ENCODE measurements at places on chromosomes 6 and 20. TPM values are rescaled to one million over a fixed set of nuclear protein-coding genes. Genes with fewer than 3 reads are reported as not detected.

Gene RPS6KA2
- total RNA-seq: 109 TPM

Gene NINL
- total RNA-seq: 10.3 TPM

Gene LTB
- not detected for total RNA-seq

Gene TRMT11
- total RNA-seq: 19.0 TPM

Gene NRN1
- total RNA-seq: not detected

Gene HLA-DQB1
- total RNA-seq: not detected

Gene GRM1
- total RNA-seq: under 0.01 TPM

Gene BNIP5
- not detected for total RNA-seq

Gene E2F3
- total RNA-seq: 3.1 TPM

Gene RNF144B
- 0.28 TPM for total RNA-seq

Gene WFDC2
- total RNA-seq: not detected

Gene BTN1A1
- total RNA-seq: not detected

Gene ACTR5
- 4.1 TPM for total RNA-seq

Gene SLC22A7
- total RNA-seq: not detected

Gene MDFI
- total RNA-seq: 0.55 TPM

Gene BHLHE23
- not detected for total RNA-seq

Gene MOCS1
- 8.0 TPM for total RNA-seq

Gene PNLDC1
- total RNA-seq: not detected

Gene KIF6
- total RNA-seq: under 0.01 TPM

Gene HLA-DQA1
- total RNA-seq: not detected

Gene MTFR2
- 0.83 TPM for total RNA-seq

Gene NOX3
- total RNA-seq: not detected

Gene BMP6
- total RNA-seq: 70.7 TPM

Gene TAAR9
- not detected for total RNA-seq

Gene TFAP2A
- total RNA-seq: under 0.01 TPM
